Calu3 (cell line): ENCODE measurements at places on chromosomes 1 and 21. TPM values are rescaled to one million over a fixed set of nuclear protein-coding genes. Genes with fewer than 3 reads are reported as not detected.

DNA sequence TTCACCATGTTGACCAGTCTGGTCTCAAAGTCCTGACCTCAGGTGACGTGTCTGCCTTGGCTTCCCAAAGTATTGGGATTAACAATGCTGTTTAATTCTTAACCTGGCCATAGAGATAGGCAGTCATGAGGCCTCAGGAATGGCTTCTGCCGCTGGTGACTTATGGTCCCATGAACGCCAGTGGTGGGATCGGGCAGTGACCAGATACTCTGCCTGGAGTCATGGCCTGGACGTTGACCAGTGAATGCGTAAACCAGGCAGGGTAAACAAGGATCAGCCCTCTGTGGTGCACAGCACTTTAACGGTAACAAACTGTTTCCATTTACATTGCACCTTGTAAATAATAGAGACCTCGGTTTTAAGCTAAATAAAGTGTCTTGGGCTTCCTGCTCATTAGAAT lies 23.0 kb downstream of the MTARC1 start:
- no peak for DNase-seq
- no peaks in the 10 kb centered on the region for H3K27me3 ChIP-seq
- H3K4me1 ChIP-seq: no peaks in the 10 kb centered on the region
- no peak overlapping the region for H3K27ac ChIP-seq

GRCh38 chr1:19450811-19451515 lies 34.4 kb downstream of the CAPZB start:
- peaks cover 31% of the 10 kb centered on the region for H3K4me1 ChIP-seq
- no peak overlapping the region for H3K4me3 ChIP-seq
- no peak for DNase-seq
- no peaks in the 10 kb centered on the region for H3K27me3 ChIP-seq
- H3K36me3 ChIP-seq: peaks cover 9% of the 10 kb centered on the region
- no peak overlapping the region for H3K27ac ChIP-seq

- no peaks in the 10 kb centered on the region for H3K27me3 ChIP-seq
- H3K36me3 ChIP-seq: no peaks in the 10 kb centered on the region
- no peak overlapping the region for H3K27ac ChIP-seq
- no peak overlapping the region for H3K4me3 ChIP-seq
- no peak for DNase-seq
Measured at GRCh38 chr1:7408771-7409150, 362.3 kb upstream of the VAMP3 start.

DNA sequence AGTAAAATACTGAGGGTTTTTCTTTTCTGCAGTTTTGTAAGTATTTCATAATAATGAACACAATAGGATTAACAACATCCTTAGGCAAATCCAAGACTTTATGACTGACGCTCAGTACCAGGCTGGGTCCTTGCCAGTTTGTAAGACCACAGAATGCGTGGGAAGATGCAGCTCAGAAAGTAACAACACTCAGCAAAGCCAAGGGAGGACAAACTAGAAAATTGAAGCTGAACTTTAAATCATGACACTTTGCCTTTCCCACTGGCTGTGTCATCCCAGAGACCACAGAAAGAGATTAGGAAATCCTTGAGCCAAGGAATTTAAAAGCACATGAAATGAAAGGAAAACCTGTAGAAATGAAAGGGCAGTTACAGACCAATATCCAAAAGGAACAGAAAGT lies 426.3 kb upstream of the CHRM3 start:
- H3K27ac ChIP-seq: peak overlapping the region; percentile 17
- peaks cover 38% of the 10 kb centered on the region for H3K4me1 ChIP-seq
- H3K4me3 ChIP-seq: peak overlapping the region; percentile 33
- H3K27me3 ChIP-seq: no peaks in the 10 kb centered on the region
- no peak for DNase-seq

GRCh38 chr1:71920556-71920955 lies 361.8 kb downstream of the NEGR1 start:
- no peak for DNase-seq
- H3K27ac ChIP-seq: no peak overlapping the region
- no peaks in the 10 kb centered on the region for H3K36me3 ChIP-seq
- H3K4me1 ChIP-seq: peaks cover 8% of the 10 kb centered on the region
- no peak overlapping the region for H3K4me3 ChIP-seq

DNA sequence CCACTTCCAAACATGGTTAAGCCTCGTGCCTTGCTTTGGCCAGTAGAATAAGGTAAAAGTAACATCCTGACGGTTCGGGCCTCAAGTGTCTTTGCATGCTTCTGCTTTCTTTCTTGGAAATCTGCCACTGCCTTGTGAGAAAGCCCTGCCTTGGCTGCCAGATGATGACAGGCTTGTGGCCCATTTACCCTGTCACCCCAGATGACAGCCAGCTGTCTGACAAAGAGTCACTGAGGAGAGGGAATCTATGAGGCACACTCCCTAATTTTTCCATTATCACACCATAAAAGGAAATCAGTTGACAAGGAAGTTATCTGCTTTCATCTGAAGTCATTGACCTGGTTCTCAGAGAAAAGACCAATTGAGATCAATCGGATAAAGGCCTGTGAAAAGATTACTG lies 199.8 kb downstream of the USH2A start:
- peaks cover 32% of the 10 kb centered on the region for H3K4me1 ChIP-seq
- no peak for DNase-seq
- no peak overlapping the region for H3K4me3 ChIP-seq

GRCh38 chr1:17135530-17135929 lies 16.3 kb upstream of the PADI2 start:
- H3K27me3 ChIP-seq: no peaks in the 10 kb centered on the region
- H3K4me3 ChIP-seq: no peak overlapping the region
- no peak for DNase-seq
- no peak overlapping the region for H3K27ac ChIP-seq

HPCAL4 gene
- total RNA-seq: not detected in 2 replicates

- H3K36me3 ChIP-seq: no peaks in the 10 kb centered on the region
- H3K4me1 ChIP-seq: peaks cover 12% of the 10 kb centered on the region
- DNase-seq: no peak
- H3K27ac ChIP-seq: no peak overlapping the region
- H3K4me3 ChIP-seq: no peak overlapping the region
- H3K27me3 ChIP-seq: no peaks in the 10 kb centered on the region
Measured at GRCh38 chr1:184504040-184504954, 117.5 kb downstream of the C1orf21 start.

GRCh38 chr1:115348636-115349035 lies 10.6 kb upstream of the NGF start:
- no peak overlapping the region for H3K4me3 ChIP-seq
- H3K36me3 ChIP-seq: no peaks in the 10 kb centered on the region
- no peak overlapping the region for H3K27ac ChIP-seq
- DNase-seq: no peak
- H3K4me1 ChIP-seq: no peaks in the 10 kb centered on the region
- peaks cover 82% of the 10 kb centered on the region for H3K27me3 ChIP-seq
